ENCODE measurements at places on chromosomes 6 and 20.

GRCh38 chr20:41121399-41121798 is 15.9 kb upstream of the PLCG1 start:
- DNase-seq, result no peak

GRCh38 chr20:10404023-10404628 is 29.9 kb downstream of the MKKS start:
- no peak for DNase-seq

DNA sequence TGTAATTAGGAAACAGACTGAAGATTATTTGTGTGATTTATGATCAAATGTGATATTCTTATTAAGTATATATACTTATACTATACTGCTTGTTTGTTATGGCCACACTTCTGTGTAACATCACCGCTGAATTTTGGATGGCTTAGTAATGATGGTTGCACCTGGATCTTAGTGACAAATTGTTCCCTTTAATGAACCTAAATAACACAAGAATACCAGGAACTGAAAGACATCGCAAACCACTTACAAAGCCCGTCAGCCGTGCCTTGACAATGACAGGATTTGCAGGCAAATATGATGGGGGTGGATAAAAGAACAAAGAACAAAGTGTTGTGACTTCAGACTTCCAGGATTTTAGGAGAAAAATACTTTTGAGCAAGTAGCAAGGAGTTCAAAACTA is 67.1 kb downstream of the LAMP5 start:
- no peak for DNase-seq

GRCh38 chr6:4510317-4510716 is 265.9 kb upstream of the CDYL start:
- no peak for DNase-seq

DNA sequence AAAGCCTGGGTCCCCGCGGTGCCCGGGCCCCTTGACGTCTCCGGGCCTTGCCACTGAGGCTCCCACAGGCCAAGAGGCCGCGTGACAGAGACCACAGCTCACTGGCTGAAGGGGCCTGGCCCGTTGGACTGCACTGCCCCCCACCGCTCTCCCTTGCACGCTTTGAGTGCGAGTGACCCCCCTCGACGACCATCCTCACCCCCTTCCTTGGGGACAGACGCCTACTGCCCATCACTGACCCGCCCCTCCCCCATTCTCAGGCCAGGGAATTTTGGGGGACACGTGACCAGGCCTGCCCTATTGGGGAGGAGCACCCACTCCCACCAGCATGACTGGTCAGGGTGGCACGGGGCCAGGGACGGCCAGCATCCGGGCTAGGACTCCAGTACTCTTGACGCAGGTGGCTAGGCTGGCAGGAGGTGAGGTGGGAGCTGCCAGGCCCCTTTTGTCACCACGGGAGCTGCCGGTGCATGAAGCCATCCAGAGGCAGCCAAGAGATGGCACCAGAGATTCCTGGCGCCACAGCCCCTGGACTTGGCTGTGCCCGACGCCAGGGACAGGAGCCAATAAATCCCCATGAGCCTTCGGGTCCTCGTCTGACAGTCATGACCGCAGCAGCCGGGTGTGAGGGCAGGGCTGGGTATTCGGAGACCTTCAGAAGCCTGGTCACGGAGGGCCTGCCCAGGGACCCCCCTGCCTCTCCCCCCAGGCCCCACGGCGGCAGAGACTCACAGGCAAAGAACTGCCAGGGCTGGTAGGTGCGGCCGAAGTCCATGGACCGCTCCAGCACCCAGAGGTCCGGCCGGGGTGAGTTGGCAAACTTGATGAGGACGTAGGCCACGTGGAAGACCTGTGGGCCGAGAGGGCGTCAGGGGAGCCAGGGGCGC is 14.5 kb downstream of the LAMA5 start:
- no peak for DNase-seq

- DNase-seq, result no peak
Measured at GRCh38 chr6:150075034-150075421, 6.1 kb upstream of the ULBP3 start.

DNA sequence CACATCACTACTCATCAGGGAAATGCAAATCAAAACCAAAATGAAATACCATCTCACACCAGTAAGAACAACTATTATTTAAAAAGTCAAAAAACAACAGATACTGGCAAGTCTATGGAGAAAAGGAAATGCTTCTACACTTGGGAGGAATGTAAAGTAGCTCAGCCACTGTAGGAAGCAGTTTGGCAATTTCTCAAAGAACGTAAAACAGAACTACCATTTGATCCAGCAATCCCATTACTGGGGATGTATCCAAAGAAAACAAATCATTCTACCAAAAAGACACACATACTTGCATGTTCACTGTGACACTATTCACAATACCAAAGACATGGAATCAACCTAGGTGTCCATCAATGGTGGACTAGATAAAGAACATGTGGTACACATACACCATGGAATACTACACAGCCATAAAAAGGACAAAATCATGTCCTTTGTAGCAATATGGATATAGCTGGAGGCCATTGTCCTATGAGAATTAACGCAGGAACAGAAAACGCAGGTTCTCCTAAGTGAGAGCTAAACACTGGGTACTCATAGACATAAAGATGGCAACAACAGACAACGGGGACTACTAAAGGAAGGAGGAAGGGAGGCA is 260.4 kb downstream of the RNGTT start:
- no peak for DNase-seq

DNA sequence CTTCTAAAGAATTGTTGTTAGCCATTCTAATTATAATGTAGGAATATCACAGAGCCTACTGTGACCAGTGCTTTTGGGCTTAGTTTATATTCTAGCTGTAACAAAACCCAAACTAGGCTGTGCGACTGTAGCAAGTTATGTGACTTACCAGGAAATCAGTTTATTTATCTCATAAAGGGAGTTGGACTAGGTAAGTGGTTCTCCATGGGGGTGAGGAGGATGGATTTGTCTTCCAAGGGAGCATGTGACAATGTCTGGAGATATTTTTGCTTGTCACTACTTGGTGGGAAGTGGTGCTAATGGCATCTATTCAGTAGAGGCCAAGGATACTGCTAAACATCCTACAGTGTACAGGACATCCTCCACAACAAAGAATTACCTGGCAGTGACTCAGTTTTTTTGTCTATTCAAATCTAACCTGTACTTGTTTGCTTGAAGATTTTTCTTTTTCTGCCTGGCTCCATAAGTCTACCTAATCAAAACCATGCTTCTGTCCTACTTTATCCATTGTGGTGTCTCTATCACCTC is 32.5 kb downstream of the ZFAND3 start:
- no peak for DNase-seq

DNA sequence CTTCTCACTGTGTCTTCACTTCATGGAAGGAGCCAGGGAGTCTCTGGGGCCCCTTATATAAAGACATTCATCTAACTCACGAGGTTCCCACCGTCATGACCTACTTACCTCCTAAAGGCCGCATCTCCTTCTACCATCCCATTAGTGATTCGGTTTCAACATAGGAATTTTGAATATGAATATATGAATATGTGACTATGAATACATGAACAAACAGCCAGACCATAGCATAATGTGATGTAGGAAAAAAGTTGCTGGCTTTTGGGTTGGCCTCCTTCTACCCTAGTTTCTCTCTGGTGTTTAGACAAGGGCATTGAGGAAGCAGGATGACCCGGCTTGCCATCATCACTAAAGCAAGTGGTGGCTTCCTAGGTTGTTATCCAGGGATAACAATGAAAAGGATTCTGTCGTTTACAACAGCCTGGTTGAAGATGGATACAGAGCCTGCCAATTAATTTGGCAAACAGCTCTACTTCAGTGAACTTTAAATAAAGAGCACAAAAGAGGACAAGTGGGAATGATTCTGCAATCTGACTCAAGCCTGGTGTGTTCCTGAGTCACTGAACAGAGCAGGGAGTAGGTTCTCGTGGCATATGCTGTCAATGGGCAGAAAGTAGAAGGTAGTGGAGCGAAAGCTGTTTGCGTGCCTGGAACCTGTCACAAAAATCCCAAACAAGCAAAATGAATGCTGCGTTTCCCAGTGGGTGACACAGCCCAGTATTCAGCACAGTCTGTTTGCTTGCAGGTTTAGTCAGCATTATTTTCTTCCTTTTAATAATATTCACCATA is 44.0 kb upstream of the DOK5 start:
- no peak for DNase-seq

DNA sequence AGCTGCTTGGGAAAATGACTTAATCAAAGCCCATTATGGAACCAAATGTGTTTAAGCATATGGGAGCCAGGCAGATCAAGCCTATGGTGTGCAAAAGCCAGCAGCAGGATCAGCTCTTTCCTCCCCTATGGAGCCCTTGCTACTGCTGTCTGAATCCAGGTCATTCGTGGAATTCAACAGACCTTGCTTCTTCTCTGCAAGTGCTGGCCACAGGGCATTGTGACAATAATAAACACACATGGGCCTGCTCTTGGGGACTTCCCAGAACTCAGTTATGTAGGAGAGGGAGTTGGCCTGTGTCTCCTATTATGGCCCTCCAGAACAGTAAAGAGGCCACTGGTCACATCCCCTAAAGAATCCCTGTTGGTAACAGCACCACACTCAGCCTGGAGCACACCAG is 18.6 kb downstream of the GFOD1 start:
- DNase-seq, result no peak

- no peak for DNase-seq
Measured at GRCh38 chr20:9531581-9531980, 17.2 kb downstream of the LAMP5 start.

DNA sequence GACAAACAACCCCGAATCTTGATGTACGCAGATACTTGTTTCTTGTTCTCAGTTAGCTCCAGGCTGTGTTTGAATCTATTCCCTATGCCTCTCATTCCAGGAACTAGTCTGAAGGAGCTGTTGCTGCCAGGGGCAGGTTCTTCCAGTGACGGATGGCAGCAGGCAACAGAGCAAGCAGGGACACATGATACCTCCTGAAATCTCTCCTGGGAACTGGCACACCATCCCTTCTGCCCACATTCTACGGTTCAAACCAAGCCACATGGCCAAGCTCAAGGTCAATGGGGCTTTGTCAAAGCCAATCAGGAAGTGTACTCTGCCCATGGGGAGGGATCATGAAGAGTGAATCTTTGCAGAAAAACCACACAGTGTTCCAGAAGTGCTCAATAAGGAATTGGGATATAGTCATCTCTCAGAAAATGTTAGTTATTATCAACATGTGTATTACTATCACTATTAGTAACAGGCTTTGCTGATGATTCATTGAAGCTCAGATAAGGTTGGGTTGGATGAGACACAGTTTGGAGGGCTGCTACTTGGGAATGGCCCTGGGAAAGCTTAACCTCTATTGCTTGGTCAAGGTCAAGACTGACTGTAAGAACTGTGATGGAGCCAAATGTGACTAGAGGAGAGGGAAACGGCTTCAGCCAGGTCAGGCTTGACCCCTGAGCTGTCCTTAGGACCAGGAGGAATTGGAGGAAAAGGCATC is 454.9 kb downstream of the PTPRT start:
- DNase-seq, result no peak

- DNase-seq, result no peak
Measured at GRCh38 chr6:24428615-24429014, 25.9 kb downstream of the MRS2 start.

- no peak for DNase-seq
Measured at GRCh38 chr20:59935457-59936185, 2.2 kb upstream of the SYCP2 start.

DNA sequence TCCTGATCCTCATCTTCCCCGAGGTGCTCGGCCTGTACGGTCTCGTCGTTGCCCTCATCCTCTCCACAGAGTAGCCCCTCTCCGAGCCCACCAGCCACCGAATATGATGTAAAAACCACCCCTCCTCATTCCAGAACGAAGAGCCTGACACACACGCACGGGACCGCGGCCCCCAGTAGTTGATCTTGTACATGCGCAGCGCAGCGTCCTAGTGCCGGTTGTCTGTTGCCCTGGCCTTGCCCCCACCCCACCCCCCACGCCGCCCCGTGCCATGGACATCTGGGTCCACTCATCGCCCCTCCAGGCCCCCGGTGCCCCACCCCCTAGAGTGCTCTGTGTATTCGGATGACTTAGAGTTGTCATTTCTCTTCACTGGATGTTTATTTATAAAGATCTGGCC is 5.2 kb upstream of the PRPH2 start:
- no peak for DNase-seq

DNA sequence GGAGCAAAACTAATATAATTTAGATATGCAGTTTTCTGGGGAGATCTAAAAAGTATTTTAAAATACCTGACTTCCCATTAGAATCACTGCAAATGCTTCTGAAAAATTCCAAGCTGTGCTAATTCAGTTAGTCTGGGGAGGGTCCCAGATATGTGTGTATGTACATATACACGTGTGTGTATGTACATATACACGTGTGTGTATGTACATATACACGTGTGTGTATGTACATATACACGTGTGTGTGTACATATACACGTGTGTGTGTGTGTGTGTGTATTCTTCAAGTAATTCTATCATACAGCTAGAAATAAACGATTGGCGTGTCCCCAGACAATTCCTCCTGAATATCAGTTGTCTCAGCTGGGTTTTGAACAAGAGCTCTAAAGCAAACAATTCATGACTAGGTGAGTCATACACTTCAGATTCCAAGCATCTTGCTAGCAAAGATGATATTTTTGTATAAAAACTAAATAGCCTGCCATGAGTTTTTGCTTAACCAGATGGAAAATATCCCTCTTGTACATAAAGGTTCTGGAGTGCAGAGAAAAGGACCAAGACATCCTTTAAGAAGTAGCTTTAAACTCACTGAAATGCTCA is 58.2 kb downstream of the SPACA1 start:
- no peak for DNase-seq

DNA sequence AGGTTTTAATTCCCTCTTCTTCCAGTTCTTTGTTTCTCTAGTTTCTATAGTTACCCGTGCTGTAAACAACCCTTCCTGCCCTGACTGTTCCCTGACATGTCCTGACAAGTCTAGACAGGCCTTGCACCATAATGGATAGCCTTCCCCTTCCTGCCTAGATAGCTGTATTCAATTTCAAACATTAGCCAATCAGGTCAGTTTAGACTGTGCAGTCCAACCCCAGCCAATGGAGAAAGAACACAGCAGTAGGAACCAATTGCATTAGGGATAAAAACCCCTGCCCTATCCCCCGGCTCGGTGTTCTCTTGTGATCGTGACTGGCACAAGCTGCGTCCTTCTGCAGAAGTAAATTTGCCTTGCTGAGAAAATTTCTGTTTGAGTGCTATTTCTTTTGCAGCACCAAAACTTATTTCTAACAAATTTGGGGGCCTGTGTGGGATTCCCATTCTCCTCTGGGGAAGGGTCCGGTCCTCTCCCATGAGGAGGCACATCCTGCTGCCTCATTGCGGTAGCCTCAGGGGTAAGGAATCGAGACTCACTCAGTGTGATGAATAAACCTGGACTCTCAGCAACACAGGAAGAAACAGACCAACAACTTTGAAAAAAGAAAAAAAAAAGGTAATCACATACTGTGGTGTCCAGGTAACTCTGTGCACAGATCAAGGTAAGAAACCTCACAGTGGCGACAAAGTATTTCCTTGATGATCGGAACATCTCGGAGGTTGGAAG is 248.7 kb upstream of the ECI2 start:
- DNase-seq, result no peak

- no peak for DNase-seq
Measured at GRCh38 chr20:62511915-62512610, 36.3 kb upstream of the GATA5 start.

- no peak for DNase-seq
Measured at GRCh38 chr20:17520583-17520982, 10.6 kb downstream of the BFSP1 start.
